Left ventricle myocardium inferior (tissue), 1 donor: ENCODE measurements at places on chromosomes 13 and 19.

GRCh38 chr19:47641891-47642485 is 33.1 kb downstream of the BICRA start:
- no peak for DNase-seq

DNA sequence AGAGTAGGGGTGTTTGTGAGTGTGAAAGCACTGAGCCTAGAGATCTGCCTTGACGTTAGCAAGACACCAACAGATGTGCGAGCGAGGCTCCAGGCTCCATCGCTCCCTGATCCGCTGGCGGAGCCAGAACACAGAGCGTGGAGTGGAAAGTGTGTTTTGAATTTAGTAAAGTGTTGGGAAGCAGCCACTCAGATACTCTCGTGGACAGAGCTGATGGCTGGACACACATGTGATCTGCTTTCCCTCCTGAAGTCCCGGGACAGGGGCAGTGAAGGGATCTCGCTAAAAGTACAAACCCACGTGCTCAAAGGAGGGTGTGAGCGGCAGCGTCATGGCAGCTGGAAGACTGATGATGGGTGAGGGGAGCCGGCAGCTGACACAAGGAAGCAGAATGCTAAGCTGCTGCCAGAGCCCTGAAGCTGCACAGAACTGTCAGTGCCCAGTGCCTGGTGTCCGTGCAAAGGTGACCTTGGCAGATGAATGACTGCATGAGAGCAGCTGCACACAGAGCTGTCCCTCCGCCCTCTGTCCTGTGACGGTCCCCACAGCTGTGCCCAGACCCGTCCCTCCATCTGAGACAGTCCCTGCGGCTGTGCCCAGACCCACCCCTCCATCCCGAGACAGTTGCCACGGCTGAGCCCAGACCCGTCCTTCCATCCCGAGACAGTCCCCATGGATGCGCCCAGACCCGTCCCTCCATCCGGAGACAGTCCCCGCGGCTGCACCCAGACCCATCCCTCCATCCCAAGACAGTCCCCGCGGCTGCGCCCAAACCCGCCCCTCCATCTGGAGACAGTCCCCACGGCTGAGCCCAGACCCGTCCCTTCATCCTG is 29.6 kb upstream of the TMEM255B start:
- peak; percentile 47 for DNase-seq

GRCh38 chr13:66033924-66034323 is 1196.2 kb downstream of the PCDH9 start:
- no peak for DNase-seq

GRCh38 chr19:29583196-29583999 is 22.7 kb upstream of the POP4 start:
- DNase-seq = no peak

DNA sequence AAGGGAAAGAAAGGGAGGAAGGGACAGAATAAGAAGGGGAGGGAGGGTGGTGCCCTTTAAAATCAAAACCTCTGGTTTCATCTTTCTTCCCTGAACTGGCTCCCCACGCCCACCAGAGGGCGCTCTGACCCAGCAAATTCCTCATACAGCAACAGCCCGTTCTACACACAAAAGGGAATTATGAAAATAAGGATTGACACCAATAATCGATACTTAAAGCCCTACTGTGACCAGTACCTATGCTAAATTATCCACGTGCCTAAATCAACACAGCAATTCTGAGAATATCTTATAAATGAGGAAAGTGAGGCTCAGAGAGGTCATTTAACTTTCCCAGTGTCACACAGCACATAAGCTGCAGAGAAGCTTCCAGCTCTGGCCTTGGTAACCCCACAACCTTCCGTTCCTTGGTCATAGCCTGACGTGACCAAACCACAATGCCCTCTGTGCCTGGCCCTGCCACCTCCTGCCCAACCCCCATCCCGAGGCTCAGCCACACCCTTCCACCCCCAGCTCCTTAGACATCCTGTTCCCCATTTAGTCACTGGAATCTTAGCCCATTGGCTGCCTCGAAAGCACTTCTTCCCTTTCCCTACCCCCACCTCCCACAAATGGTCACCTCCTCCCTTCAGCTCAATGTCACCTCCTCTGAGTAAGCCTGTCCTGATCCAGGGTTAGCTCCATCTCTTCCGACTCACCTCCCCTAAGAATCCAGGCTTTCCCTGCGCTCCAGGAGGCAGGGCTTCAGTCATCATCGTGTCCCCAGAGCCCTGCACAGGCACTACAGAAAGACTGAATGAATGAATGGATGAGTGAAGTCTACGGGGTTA is 34.2 kb upstream of the PNMA8B start:
- DNase-seq = peak; percentile 61

- no peak for DNase-seq
These were observed 44.5 kb downstream of the SCEL start for GRCh38 chr13:77579959-77580358.

- no peak for DNase-seq
These were observed 2419.4 kb downstream of the PCDH9 start for GRCh38 chr13:64810750-64811149.

DNA sequence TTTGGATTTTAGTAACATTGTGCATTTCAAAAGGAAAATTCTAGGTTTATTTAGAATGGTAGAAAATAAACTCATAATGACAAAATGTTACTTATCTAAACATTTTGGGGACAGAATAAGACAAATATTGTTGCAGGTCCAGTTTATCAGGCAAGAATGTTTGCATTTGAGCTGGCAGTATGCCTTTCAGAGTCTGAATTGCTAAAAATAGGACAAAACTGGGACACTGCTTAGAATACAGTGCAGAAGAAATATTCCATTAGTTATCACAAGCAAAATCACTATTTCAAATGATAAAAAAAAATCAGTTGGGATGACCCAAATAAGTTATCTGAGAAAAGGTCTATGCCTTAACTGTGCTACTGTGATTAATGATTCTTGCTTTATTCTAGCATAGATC is 870.3 kb upstream of the MIR17HG start:
- no peak for DNase-seq

GRCh38 chr19:2187159-2187558 is 23.4 kb downstream of the DOT1L start:
- no peak for DNase-seq

DNA sequence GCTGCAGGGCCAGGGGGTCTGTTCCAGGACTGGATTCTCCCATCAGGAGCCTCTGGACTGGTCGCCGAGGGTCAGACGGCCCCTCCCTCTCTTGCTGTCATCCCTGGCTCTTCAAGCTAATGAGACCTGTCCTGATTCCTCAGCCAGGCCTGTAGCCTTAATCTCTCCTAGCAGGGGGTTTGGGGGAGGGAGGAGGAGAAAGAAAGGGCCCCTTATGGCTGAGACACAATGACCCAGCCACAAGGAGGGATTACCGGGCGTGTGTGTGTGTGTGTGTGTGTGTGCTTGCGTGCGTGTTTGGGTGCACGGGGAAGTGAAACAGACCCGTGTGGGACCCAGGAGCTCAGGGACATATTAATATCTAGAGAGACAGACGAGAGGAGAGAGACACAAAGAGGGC is 1.9 kb upstream of the CRX start:
- no peak for DNase-seq

DNA sequence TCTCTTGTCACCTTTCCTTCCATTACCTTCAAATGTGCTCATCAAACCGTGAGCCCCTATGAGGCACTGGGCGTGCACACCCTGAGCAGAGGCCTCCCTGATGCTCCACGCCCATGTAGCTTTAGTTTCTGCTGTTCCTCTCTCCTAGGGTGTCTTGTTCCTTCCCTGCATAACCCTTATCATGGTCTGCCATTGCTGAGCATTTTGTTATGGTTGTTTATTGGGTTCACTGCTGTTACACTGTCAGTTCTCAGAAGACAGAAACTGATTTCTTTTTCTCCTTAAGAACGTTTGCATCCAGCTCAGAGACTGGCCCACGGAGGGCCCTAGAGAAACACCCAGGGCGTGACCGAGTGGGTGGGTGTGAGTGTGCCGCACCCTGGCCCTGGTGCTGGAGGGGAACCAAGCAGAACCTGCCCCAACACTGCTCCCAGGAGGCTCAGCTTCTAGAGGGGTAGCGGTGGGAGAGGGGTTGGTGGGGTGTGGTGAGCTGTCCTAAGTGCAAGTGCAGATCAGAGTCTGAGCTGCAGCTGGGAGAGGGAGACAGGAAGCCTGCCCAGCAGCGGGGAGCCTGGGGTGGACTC is 61.4 kb upstream of the URI1 start:
- DNase-seq = no peak

- DNase-seq = no peak
These were observed 755.6 kb upstream of the MIR17HG start for GRCh38 chr13:90591927-90592268.

DNA sequence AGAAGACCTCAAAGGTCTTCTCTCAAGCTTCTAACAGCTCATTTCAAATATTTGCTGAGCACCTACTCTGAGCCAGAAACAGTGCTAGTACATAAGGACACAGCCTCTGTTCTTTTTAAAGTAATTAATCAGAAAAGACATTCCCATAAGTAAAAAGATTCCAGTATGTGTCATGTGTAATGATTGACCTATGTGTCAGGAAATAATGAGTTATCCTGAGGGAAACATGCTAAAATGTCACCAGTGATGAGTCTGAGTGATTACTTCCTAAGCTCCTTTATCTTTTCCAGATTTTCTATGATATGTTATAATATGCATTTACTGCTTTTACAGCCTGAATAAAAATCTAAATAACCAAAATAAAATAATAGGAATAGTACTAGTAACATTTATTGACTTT is 107.6 kb downstream of the SLC25A15 start:
- no peak for DNase-seq

GRCh38 chr13:29925457-29926097 is 75.2 kb upstream of the UBL3 start:
- DNase-seq = peak; percentile 55

DNA sequence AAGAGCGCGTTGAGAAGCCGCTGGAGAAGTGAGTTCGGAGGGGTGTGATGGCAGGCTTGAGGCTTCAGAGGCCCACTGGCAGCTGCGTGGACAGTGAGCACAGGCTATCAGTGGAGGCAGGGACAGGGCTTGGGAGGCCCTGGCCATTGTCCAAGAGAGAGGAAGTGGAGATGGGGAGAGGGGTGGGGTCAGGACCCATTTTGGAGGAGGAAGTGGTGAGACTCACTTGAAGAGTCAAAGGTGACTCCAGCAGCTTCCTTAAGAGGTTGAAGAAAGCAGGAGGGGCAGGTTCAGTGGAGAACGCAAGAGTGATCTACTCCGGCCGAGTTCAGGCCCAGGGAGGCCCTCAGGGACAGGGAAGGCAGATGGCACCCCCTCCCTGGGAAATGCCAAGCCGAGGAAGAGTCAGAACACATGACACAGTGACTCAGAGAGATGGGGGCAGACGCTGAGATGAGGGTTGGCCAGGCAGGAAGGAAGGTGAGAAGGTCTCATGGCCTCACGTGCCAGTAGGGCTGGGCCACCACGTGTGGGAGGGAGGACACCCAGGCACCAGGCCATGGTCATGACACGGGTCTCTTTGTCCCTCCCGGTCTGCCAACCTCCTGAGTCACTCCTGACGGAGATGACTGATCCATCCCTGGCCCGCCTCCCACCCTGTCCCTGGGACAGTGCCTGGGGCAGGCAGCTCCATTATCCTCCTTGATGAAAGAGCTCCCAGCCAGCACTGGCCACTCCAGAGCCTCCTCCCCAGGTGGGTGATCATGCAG is 10.1 kb upstream of the CD22 start:
- peak; percentile 40 for DNase-seq

- DNase-seq = no peak
These were observed 55.0 kb downstream of the ZIC5 start for GRCh38 chr13:99916366-99917103.

GRCh38 chr13:112194579-112194978 is 127.6 kb downstream of the SOX1 start:
- no peak for DNase-seq

DNA sequence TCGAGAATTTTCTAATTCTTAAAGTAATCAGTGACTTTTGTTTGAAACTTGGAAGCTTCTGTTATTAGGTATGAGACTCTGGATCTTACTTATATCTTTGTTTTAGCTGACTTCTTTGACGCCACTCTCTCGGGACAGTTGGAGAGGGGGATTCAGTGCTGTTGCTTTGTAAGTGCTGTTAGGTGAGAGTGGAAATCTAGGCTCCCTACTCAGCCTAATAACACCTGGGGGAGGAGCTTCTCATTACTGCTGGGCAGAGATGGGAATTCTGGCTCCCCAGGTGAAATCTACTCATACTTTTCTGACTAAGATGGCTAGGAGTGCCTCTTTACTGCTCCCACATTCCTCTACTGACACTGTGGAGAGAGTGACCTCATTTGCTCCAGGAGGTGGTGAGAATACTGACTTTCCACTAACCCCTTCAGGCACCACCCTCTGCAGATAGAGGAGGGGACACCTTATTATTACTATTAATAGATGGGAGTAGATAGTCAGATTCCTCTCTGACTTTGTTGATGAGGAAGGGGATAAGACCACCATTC is 324.9 kb upstream of the SPRY2 start:
- no peak for DNase-seq

- DNase-seq = no peak
These were observed 6.6 kb downstream of the ISOC2 start for GRCh38 chr19:55454787-55455243.

DNA sequence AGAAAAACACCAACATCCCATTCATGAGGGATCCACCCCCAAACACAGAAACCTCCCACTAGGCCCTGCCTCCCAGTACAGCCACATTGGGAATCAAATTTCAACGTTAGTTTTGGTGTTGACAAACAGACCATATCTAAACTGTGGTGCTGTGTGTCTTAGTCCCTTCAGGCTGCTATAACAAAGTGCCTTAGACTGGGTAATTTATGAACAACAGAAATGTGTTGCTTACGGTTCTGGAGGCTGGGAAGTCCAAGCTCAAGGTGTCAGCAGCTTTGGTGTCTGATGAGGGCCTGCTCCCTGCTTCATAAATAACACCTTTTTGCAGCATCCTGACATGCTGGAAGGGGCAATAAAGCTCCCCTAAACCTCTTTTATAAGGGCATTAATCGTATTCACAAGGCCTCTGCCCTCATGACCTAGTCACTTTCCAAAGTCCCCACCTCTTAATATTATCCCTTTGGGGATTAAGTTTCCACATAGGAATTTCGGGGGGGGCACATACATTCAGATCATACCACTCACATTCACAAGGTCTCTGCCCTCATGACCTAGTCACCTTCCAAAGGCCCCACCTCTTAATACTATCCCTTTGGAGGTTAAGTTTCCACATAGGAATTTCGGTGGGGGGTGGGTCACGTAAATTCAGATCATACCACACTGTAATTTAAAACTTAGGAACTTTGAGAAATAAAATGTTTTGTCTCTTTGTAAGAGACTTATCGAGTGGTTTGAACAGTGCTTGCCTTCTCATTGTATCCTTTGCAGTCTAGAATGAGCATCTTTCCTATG is 27.5 kb downstream of the ZNF507 start:
- no peak for DNase-seq
